Activated CD4-positive, alpha-beta memory T cell treated with anti-CD3 and anti-CD28 coated beads, Interleukin-2, amount 10 ng/mL, durations not matched to agents 7 days and 5 days (primary cell): ENCODE measurements at places on chromosomes 12 and 14. TPM values are rescaled to one million over a fixed set of nuclear protein-coding genes. Genes with fewer than 3 reads are reported as not detected.

CPSF6 gene
- total RNA-seq: 91.6 TPM

DNA sequence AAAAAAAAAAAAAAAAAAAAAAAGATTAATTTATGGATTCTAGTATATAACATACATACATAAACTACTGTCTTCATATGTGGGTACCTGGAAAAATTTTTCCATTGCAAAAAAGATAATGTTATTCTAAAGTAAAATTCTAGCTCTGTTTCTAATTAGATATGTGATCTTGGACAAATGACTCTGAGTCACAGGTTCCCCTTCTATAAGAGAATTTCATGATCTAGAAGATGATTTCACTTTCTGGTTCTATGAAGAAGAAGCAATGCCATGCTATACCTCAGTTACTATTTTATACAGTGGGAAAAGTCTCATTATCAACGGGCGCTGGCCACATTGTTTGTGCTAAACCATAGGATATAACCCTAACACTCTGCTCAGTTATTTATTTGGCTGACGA, 351.3 kb downstream of the ZFP36L1 start:
- H3K27me3 ChIP-seq: no peaks in the 10 kb centered on the region
- DNase-seq: no peak
- no peak overlapping the region for H3K4me3 ChIP-seq

GRCh38 chr12:60263161-60263560, 667.3 kb downstream of the SLC16A7 start:
- no peaks in the 10 kb centered on the region for H3K36me3 ChIP-seq
- H3K4me1 ChIP-seq: no peaks in the 10 kb centered on the region
- DNase-seq: no peak
- H3K27me3 ChIP-seq: no peaks in the 10 kb centered on the region

- no peak for DNase-seq
- no peak overlapping the region for H3K4me3 ChIP-seq
Measured at GRCh38 chr12:96520767-96521166, 31.4 kb downstream of the CFAP54 start.

FIGNL2 gene
- total RNA-seq: 0.33 TPM

POLE2 gene
- total RNA-seq: 24.1 TPM

DNA sequence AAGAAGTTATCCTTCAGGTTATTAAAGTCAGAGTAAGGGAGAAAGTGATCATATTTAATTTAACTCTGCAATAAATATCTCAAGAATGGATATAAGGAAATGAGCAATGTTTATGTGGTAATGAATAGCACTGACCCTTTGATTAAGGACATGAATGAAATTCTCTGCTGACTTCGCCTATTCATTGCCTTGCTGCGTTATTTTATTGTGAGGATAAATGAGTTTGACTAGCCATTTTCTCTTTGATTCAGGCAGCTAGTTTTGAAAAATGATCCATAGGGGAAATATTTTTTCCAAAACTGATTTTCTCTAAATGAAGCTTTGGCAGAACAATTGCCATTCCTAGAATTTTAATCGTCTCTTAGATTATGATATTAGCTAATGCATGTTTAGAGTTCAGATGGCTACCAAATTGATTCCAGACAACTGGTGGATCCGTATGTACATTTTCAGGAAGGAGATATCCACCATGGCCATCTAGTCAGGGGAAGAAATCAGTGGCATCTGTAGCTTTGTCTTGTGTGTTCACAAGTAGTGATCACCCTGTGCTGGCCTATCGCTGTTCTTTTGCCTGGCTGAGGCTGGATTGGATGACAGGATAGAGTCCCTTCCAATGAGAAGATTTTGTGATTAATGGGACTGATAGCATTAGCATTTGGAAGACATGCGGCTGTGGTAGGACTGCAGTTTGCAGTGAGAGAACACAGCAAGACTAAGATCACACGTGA, 302.3 kb upstream of the RGS6 start:
- no peaks in the 10 kb centered on the region for H3K4me1 ChIP-seq
- no peaks in the 10 kb centered on the region for H3K27me3 ChIP-seq
- DNase-seq: no peak
- no peak overlapping the region for H3K4me3 ChIP-seq
- H3K27ac ChIP-seq: no peak overlapping the region

DNA sequence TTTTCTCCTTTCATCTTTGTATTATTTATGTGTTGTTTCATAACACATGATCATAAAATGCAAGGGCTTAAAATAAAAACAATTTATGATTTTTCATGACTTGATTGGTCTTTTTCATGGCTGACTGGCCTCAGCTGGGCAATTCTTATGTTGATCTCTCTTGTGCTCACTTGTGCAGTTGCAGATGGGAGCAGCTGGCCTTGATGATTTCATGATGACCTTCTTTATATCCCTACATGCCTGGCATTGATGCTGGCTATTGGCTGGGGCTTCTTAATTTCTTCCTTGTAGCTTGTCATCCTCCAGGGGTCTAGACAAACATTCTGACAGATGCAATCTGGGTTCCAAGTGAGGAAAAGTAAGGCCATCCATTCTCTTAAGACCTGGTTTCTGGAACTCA, 1832.8 kb upstream of the FLRT2 start:
- H3K4me3 ChIP-seq: no peak overlapping the region
- no peaks in the 10 kb centered on the region for H3K36me3 ChIP-seq
- no peak for DNase-seq

DNA sequence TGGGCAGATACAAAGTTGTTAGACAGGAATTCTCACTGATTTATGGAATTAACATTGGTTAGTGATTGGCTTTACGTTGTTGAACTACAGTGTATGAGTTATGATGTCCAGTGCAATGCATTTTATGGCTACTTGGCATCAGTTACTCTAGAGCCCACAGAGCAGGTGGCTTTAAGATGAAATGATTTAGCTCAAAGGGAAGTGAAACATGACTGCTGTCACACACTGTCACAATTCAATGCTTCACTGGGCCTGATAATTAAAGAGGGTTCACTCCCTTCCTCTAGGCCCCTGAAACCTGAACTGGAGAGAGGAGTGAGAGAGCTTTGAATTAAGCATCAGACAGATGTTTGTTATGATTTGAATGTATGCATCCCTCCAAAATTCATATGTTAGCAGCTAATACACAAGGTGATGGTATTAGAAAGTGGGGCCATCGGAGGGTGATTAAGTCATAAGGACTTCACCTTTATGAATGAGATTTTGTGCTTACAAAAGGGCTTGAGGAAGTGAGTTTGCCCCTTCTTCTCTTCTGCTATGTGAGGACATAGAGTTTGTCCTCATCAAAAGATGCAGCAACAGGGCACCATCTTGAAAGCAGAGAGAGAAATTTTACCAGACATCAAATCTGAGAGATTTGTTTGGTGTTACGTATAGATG, 175.8 kb upstream of the GRIN2B start:
- no peak overlapping the region for H3K27ac ChIP-seq
- H3K4me1 ChIP-seq: no peaks in the 10 kb centered on the region
- H3K4me3 ChIP-seq: no peak overlapping the region
- H3K36me3 ChIP-seq: no peaks in the 10 kb centered on the region
- H3K27me3 ChIP-seq: peaks cover 2% of the 10 kb centered on the region

GRCh38 chr12:4807813-4808212, 87.6 kb downstream of the GALNT8 start:
- H3K36me3 ChIP-seq: peaks cover 28% of the 10 kb centered on the region
- H3K27me3 ChIP-seq: peaks cover 14% of the 10 kb centered on the region
- peaks cover 44% of the 10 kb centered on the region for H3K4me1 ChIP-seq
- no peak overlapping the region for H3K4me3 ChIP-seq
- H3K27ac ChIP-seq: peak overlapping the region; percentile 28
- DNase-seq: no peak

- DNase-seq: no peak
- H3K4me3 ChIP-seq: no peak overlapping the region
- peaks cover 4% of the 10 kb centered on the region for H3K4me1 ChIP-seq
- H3K36me3 ChIP-seq: no peaks in the 10 kb centered on the region
- no peak overlapping the region for H3K27ac ChIP-seq
Measured at GRCh38 chr12:52603314-52603713, 2.1 kb upstream of the KRT72 start.

KRT6C gene
- total RNA-seq: not detected

- no peaks in the 10 kb centered on the region for H3K36me3 ChIP-seq
- no peak for DNase-seq
- H3K27me3 ChIP-seq: peaks cover 8% of the 10 kb centered on the region
- no peak overlapping the region for H3K4me3 ChIP-seq
- H3K27ac ChIP-seq: no peak overlapping the region
Measured at GRCh38 chr12:10469701-10470100, 16.5 kb upstream of the KLRC1 start.

- H3K27ac ChIP-seq: no peak overlapping the region
- peaks cover 3% of the 10 kb centered on the region for H3K4me1 ChIP-seq
- no peak overlapping the region for H3K4me3 ChIP-seq
- peaks cover 10% of the 10 kb centered on the region for H3K36me3 ChIP-seq
- peak; percentile 18 for DNase-seq
- H3K27me3 ChIP-seq: peaks cover 31% of the 10 kb centered on the region
Measured at GRCh38 chr12:1907652-1908611, 10.5 kb downstream of the CACNA2D4 start.

DNA sequence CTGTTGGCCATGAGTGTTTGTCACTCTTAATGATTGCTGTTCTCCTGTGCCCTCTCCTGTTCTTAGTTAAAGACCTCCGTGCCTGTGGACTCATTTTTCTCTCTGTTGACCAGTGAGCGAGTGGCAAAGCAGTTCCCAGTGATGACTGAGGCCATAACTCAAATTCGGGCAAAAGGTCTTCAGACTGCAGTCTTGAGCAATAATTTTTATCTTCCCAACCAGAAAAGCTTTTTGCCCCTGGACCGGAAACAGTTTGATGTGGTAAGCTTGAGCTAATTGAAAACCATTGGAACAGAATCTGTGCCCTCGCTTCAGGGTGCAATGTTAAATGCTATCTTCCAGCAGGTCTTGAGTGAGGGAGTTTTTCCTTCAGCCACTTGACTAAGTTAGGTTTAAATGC, 19.8 kb downstream of the ACAD10 start:
- H3K27ac ChIP-seq: no peak overlapping the region
- DNase-seq: no peak
- H3K4me1 ChIP-seq: no peaks in the 10 kb centered on the region
- no peak overlapping the region for H3K4me3 ChIP-seq

BCAT1 gene
- total RNA-seq: 24.8 TPM

TAS2R8 gene
- total RNA-seq: not detected

- no peaks in the 10 kb centered on the region for H3K27me3 ChIP-seq
- no peak overlapping the region for H3K4me3 ChIP-seq
- no peak overlapping the region for H3K27ac ChIP-seq
- no peaks in the 10 kb centered on the region for H3K4me1 ChIP-seq
Measured at GRCh38 chr12:16076557-16076956, 165.4 kb downstream of the DERA start.

SLC38A1 gene
- 214 TPM for total RNA-seq

DNA sequence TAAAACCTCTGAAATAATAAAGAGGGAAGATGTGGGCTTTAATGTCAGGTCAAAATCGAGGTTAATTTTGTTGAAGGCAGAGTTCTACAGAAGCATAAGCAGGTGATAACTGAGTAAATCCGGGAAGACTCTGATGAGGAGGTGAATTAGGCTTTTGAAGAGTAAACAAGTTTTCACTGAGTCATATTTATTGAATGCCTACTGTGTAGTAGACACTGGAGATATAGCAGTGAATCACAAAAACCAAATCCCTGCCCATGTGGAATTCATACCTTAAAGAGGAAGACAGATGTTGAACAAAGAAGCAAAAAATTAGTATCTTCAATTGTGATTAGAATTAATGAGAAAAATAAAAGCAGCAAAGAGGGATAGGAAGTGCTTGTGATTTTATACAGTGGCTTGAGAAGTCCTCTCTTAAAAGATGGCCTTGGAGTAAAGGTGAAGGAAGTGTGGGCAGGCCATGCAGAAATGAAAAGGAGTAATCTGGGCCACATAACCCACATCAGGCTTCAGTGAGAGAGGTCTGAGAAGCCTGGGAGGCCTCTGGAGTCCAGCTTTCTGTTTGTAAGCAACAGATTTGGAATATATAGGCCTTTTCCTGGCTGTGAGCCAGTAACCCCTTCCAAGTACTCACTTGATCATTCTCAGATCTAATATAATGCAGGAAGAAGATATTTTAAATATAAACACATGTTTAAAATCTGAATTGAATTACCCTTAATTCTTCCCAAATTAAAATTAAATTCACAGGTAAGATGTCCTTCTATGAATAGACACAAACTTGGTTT, 46.7 kb downstream of the BHLHE41 start:
- H3K36me3 ChIP-seq: no peaks in the 10 kb centered on the region
- no peak overlapping the region for H3K4me3 ChIP-seq
- H3K27ac ChIP-seq: no peak overlapping the region
- no peaks in the 10 kb centered on the region for H3K4me1 ChIP-seq

REM2 gene
- 1.2 TPM for total RNA-seq

- peaks cover 35% of the 10 kb centered on the region for H3K4me1 ChIP-seq
- no peaks in the 10 kb centered on the region for H3K27me3 ChIP-seq
- H3K27ac ChIP-seq: peak overlapping the region; percentile 74
- peaks cover 64% of the 10 kb centered on the region for H3K36me3 ChIP-seq
- H3K4me3 ChIP-seq: no peak overlapping the region
- DNase-seq: peak; percentile 64
Measured at GRCh38 chr14:64444984-64445845, 20.1 kb upstream of the AKAP5 start.

DNA sequence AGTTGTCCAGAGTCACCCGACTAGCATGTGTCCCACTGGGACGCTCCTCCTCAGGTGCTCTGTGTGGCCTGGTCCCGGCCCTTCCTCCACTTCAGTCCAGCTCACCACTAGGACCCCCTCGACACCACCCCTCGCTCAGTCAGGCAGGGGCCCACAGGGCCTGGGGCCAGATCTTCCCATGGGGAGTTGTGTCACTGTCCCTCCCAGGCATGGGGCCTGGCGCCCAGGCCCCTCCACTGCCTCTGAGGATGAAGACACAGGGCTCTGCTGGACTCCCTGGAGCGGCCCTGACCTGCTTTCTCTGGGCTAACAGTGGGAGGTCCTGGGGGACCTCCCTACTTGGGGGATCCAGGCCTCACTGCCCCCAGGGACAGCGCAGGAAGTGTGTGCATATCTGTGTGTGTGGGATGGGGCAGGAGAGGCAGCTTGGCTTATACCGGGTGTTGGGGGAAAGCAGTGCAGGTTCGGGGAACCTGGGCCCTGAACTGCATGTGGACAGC, 43.8 kb downstream of the KRT80 start:
- no peak overlapping the region for H3K4me3 ChIP-seq
- H3K4me1 ChIP-seq: peaks cover 13% of the 10 kb centered on the region
- no peak for DNase-seq

- DNase-seq: no peak
- peak overlapping the region; percentile 47 for H3K4me3 ChIP-seq
- peaks cover 37% of the 10 kb centered on the region for H3K4me1 ChIP-seq
- peaks cover 48% of the 10 kb centered on the region for H3K36me3 ChIP-seq
Measured at GRCh38 chr12:132835076-132836025, 6.7 kb upstream of the GOLGA3 start.
